ENCODE measurements at places on chromosomes 6 and 20.
A peak's percentile ranks its signal among the peaks of the same experiment; 100 is the strongest.

- no peak for DNase-seq
These were observed 5.0 kb upstream of the LSM14B start for GRCh38 chr20:62117362-62117646.

- DNase-seq, result no peak
These were observed 155.5 kb downstream of the HACE1 start for GRCh38 chr6:104704191-104704590.

DNA sequence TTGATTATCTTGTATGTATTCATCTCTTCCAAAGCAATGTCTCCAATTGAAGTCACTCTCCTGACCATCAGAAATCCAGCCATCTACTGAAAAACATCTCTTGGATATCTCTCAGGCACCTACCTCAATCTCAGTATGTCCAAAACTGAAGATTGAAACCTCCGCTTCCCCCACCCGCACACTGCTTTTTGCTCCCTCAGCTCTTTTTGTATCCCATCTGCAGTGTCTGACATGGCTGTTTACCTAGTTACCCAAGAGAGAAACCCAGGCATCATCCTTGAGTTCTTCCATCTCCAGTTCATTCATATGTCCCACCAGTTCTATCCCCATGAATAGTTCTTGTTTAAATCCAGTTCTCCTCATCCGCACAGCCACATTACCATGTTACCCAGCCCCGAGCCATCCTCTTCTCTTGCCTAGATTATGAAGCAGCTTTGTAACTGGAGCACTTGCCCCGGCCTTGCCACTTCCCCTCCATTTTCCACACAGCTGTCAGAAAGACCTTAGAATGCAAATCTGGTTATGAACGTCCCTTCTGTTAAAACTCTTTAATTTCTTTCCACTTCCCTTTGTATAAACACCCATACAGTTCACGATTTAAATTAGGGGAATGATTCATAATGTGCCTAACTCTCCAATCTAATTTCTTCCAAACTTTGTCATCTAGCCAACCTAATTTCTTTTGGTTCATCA lies 40.5 kb upstream of the GCLC start:
- DNase-seq, result no peak

DNA sequence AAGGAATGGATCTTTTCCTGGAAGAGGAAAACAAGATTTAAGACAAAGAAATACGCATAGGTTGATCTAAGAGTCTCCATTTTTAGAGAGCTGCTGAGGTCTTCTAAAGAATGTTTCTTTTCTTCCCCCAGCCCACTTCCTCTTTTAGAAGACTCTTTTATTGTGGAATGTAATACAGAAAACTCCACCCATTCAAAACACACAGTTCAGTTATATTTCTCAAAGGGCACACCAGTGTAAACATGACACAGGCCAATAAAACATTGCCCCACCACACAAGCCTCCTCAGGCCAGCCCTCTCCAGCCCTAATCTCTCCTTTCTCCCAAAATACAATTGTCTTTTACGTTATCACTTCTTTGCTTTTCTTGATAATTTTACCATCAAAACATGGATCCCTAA lies 42.8 kb downstream of the SLC35B3 start:
- peak; percentile 51 for DNase-seq

DNA sequence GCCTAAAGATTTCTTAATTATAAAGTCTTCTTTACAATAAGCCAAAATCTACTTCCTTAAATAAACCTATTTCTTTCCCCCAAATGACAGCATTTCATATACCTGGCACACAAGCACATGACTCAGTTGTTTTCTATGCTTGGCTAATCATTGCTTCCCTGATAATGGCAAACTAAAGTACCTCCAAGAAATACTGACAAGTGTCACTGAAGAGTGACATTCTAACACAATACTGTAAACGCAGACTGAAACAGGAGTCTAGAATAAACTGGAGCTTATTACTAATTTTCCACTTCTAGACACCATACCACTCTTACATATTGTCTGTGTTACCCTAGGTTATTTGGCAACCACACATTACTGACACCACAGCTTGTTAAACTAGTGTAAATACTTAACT lies 14.3 kb downstream of the SYNCRIP start:
- no peak for DNase-seq

Measured in KBM-7 (cell line).